ENCODE measurements at places on chromosomes 4 and X.

DNA sequence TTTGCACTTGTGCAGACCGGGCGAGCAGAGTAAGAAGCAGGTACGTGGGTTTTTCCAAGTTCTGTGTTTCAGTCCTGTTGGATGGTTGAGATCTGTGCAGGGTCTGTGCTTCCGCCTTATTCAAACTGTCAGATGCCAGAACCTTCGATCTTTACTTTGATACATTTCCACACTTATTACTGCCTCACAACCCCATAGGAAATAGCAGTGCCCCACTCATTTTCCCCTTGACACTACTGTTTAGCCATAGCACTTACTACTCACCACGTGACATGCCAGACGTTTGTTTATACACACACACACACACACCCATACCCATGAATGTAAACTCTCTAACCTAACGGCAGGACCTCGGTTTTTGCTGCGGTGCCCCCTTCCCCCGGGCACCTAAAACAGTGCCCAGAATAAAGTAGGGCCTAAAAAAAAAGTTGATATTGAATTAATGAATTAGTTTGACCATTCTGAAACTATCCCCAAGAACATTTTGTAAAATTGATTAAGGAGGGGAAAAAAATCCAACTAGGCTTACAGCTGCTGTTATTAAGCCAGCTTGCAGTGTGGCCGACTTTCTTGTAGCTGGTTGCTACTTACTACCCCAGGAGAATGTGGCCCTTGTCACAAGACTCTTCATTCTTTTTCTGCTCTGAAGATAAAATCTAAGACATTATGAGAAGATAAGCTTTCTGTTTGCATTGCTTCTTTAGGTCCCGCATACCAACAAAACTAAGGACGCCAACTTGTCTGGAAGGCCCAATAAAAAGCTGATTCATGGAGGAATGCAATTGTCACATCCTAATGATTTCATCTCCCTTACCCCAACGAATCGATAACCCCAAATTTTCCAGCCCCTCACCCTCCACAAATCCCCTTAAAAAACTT lies 704 bp upstream of the SEPSECS start:
- no peak for DNase-seq

- no peak for DNase-seq
Observed at GRCh38 chr4:10031668-10032590, 10.6 kb upstream of the SLC2A9 start.

GRCh38 chrX:1502853-1503252 lies 34.1 kb downstream of the P2RY8 start:
- DNase-seq = no peak

- DNase-seq = no peak
Observed at GRCh38 chrX:93264261-93265002, 408.9 kb downstream of the NAP1L3 start.

GRCh38 chr4:19982556-19982955 lies 269.1 kb upstream of the SLIT2 start:
- DNase-seq = no peak

DNA sequence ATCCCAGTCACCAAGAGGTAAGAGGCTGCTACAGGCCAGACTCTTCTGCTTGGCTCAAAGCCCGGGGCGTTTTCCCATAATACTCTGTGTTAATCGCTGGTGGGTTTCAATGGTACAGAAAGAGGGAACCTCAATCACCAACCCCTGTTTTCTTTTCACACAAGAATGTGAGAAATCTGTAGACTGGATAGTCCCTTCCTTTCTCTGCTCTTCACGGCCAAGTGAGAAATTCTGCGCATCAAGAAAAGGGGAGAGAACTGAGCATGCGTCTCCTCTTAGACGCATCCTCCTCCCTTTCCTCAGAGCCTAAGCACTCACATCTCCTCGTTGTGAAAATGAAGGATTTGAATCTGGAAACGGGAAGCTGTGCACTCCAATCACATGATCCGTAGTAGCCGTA lies 64.7 kb downstream of the CLNK start:
- DNase-seq = no peak

DNA sequence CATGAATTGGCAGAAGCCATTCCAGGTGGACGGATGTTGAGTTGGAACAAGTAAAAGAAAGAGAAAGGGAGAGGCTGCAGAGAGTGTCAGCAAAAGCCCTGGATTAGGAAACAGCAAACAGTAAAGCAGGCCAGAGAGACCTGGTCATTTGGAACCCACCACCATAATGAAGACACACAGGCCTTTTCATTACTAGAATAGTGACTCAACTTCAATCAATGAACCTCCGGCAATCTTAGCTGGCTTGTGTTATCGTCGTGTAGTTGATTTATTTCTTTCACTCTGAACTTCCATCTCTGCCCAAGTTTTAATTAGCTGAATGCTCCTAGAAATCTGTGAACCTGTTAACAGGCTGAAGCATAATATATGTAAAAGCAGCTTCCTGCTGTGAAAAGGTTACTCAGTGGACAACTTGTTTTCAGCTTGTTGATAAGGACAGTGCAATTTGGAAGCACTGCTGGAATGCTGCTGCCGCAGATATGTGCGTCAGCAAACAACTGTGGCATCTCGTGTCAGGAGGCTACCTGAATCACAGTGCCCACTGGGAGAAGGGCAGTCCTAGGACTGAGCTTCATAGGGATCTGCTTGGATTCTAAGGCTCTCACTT lies 68.8 kb downstream of the SPANXN4 start:
- DNase-seq = no peak

- no peak for DNase-seq
Observed at GRCh38 chr4:156496797-156497196, 474.8 kb downstream of the PDGFC start.

DNA sequence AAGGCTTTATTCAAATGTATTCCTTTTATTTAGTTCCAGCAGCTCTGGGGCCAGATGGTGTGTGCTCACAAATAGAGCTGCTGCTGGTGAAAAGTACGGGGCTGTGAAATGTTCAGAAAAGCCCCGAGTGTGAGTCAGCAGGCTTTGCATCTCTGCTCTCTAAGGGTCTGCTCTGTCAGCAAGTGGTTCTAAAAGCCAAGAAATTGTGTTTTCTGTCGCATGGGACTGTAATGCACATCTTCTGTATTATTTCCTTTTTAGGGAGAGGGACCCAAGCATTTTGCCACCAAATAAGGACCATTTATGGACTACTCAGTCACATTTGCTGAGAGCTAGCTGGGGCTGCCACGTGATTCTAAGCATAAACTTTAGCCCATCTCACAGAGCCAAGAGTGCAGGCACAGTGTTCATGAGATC lies 82.9 kb upstream of the NHS start:
- DNase-seq = no peak

DNA sequence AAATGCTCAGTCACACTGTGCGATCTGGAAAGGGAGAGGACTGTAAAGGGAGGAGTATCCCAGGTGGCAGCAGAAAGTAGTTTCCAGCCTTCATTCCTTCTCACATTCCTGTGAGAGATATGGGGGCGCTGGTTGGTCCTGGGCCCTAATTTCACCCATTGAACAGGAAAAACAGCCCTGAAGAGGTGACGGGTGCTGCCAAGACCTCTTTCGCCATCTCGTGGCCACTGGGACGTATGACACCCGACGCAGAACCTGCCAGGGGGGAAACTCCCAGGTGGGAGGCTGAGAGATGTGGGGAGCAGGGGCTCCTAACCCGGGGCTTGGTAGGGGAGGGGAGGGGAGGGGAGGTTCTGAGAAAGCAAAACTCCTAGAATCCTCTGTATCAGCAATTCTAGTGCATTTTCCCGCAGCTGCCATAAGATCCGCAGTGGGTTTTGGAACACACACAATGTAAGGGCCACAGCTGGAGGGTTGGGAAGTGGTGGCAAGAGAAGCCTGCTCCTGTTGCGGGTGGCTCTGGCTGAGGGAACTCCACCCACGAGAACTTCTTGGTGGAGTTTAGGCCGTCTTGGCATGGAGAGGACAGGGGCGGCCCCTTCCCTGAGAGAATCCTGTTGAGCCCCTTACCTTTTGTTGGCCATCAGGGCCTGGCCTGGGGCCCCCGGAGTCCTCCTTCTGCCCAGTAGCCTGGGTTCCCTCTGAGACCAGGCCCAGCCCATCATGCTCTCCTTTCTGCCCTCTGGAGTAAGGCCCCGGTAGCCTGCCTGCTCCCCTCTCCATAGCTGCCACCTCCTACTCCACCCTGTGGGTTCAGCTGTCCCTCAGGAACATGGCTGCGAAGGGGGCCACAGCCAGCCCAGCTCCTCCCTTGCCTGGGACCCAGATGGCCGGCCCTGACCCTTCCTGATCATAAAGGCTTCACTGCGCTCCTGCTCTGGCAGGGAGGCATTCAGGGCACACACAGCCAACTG lies 134.1 kb downstream of the OR13H1 start:
- DNase-seq = peak; percentile 4

- DNase-seq = no peak
Observed at GRCh38 chrX:1336948-1337779, 579 bp downstream of the IL3RA start.

- DNase-seq = no peak
Observed at GRCh38 chr4:101289306-101289705, 58.0 kb downstream of the PPP3CA start.

DNA sequence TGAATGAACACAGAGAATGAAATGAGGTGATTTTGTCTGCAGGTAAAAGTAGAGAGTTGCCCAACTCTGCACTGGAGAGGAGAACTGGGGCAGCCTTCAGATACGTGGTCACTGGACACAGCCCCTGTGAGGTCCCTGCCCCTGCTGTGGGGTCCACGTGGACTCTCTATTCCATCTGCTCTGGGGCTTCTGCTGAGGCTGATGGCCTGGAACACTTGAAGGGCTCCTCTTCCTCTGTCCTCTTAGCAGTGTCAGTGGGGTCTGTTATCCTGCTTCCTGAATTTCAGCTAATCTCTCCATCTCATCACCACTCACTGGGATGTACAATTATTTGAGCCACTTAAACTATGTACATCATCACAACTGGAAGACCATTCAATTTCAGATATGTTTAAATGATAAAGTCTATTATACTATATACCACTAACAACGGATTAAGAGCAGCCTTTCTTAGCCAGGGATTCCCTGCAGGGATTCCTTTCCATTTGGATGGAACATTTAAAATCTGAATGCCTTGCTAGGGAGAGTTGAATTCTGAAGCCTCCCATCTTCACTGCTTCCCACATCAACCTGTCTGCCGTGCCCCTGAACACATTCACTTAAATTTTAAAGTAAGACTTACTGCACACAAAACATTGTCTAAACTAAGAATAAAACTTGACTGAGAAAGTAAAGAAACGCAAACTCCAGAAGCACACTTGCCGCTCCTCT lies 74.0 kb downstream of the CC2D2A start:
- DNase-seq = no peak

DNA sequence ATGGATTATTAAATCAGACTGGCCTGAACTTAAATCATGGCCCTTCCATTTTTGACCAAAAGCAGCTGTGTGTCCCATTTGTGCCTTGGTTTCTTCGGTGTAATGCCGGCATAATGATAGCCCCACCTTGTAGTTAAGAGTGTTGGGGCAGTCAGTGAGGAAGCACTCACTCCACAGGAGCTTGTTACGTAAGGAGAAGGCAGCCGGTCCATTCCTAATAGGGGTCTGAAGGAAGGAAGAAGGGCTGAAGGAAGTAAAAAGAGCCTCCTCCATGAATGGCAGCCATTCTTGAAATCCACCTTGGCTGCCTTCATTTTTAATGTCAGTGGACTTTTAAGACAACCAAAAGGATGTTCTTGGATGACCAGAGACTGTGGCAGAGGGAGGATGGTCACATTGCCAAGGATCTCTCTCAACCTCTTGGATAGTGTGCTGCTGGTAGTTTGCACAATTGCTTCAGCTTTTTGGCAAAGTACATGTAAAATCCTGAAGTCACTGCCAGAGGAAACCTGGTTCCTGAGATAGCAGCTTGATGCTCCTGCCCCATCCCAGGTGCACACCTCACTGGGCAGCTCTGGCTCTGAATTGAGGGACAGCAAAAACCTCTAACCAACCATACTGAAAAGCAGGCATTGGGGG lies 113.5 kb downstream of the PTTG2 start:
- DNase-seq = no peak

DNA sequence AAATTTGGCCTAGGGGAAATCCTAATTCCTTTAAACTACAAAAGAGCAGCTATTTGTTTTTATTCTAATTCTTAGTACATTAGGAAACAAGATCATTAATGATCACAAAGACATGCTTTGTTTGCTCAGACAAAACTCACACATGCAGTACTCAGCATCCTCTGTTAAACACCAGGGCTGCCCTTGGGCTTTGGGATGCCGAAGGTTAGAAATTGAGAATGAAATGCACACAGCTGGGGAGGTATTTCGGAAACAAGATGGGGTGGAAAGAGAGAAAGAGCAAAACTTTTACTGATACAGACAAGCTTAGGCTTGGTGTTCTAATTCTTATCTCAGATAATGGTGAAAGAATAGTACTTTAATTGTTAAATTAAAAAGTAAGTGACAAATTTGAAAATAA lies 222.6 kb downstream of the DCTD start:
- no peak for DNase-seq

GRCh38 chr4:90597927-90598326 lies 470.7 kb downstream of the CCSER1 start:
- DNase-seq = no peak

GRCh38 chr4:188903986-188904385 lies 764.7 kb downstream of the TRIML1 start:
- no peak for DNase-seq

DNA sequence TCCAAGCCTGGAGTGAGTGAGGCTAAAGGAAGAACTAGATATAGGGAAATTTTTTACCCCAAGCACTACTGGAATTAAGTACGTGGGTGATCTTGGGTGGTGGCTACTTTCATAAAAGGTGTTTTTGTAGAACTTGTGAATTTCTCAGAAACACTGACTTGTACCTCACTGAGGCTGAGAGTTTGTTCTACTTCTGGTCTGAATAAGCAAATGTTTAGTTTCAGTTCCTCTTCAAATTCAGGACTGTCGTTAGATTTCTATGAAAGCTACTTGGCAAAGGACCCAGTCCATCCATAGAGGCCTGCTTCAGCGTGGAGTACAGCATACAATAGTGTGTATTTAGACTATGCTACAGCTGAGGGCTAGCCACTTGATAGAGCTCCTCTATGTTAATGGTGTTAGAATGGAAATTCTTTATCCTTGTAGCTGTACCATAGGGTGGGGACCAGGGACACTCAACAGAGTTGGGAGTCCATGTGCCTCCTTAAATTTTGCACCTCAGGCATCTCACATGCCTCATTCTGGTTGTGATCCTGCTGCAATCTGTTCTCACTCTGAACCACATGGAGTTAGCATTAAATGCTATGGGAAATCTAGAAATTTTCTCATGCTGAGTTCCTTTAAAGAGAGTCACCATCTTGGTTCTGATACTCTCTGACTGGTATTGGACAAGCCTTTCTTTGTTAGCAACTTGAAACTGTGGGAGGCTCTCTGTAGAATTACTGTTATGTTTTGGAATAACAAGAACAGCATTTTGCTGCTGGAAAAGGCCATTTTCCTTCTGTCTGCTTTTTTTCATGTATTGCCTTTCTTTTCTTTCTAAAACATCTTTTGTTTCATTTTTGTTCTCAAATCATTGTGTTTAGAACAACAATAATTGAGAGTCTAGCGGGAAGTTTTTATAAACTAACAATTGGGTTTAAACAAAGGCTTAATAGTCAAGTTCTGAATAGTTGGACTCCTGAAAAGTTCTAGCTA lies 86.8 kb downstream of the PDGFRA start:
- DNase-seq = no peak

DNA sequence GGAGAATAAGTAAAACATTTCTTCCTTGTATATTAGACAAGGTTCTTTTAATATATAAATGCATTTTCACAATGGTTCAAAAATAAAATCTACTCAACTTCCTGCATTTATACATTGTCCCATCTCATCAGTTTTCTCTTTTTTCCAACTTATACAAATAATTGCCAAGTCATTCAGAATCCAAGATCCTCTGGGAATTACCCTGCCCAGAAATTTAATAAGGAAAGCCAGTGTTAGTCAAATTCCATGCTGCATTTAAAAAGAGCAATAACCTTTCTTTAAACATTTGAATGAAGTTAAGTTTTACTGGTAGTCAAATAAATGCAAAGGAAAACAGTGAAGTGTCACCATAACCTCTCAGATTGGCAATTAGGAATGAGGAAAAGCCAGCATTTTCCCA lies 357.9 kb downstream of the PPP3CA start:
- DNase-seq = no peak
